K562 (cell line): ENCODE measurements at places on chromosomes 5 and 9.

DNA sequence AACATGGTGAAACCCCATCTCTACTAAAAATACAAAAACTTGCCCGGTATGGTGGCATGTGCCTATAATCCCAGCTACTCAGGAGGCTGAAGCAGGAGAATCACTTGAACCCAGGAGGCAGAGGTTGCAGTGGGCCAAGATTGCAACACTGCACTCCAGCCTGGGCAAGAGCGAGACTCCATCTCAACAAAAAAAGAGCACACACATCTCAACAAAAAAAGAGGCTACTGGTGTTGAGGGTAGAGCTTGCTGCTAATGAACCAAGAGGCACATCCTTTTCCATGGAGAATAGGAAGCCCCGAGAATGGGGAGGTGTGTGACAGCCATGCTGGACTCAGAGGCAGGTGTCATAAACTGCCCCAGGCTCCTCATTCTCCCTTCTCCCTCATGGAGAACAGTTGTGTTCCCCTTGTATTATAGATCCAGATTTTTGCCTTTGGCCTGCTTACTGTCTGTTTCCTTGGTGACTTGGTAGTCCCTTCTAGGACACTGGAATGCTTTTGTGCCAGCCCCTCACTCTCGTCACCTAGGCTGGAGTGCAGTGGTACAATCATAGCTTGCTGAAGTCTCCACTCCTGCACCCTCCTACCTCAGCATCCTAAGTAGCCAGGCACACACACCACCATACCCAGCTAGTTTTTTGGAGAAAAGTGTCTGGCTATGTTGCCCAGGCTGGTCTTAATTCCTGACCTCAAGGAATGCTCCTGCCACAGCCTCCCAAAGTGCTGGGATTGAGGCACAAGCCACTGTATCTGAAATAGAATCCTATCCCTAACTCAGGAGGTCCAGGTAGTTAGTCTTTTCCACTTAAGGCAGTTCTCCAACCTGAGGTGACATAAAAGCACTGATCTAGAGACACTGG lies 5.1 kb downstream of the RPL12 start:
- peak; percentile 56 for DNase-seq

- no peak for DNase-seq
Observed at GRCh38 chr5:171702135-171702770, 83.4 kb upstream of the SMIM23 start.

GRCh38 chr9:89505911-89506310 lies 8.0 kb upstream of the SEMA4D start:
- no peak for DNase-seq

GRCh38 chr5:176535101-176535663 lies 2.0 kb downstream of the RNF44 start:
- DNase-seq: no peak

GRCh38 chr9:137082925-137083290 lies 3.9 kb upstream of the MAN1B1 start:
- no peak for DNase-seq

GRCh38 chr5:173880306-173880985 lies 7.7 kb upstream of the CPEB4 start:
- no peak for DNase-seq

- DNase-seq: no peak
Observed at GRCh38 chr5:99928490-99928889, 606.7 kb upstream of the FAM174A start.

DNA sequence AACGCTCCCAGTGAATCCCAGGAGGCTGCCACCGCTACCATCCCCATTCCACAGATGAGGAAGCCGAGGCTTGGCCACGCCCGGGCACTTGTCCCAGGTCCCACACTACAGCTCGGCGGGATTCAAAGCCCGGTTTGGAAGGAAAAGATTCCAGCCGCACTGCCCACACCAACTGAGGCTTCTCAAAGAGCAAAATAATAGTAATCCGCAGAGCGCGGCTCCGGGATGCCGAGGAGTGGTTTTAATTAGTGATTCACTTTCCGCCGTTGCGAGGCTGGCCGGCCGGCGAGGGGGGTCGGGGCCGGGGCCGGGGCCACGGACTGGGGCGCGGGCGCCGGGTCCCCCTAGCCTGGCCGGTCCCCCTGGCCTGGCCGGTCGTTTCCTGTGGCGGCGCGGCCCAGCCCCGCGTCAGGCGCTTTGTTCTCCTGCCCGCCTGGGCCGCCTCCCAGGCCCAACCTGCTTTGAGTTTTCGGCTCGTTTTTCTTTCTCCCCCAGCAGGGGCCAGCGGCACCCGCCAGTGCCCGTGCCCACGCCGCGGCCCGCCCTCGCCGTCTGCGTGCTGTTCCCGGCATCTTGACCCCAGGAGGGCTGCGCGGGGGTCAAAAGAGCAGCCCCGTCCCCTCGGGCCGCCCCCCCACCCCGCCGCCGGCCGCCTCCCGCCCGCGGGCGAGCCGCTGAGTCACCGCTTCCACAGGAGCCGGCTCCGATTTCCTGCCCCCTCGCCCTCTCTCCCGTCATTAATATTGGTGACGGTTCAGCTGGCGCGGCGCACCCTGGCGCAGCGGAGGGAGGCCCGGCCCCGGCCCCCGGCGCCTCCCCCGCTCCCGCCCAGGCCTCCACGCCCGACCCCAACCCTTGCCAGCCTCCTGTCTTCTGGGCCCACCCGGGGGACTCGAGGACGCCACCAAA lies 31.2 kb downstream of the FGF18 start:
- peak; percentile 24 for DNase-seq

GRCh38 chr9:93860694-93861658 lies 94.2 kb downstream of the BARX1 start:
- peak; percentile 26 for DNase-seq

- DNase-seq: no peak
Observed at GRCh38 chr5:20500546-20500945, 512.5 kb upstream of the CDH18 start.

- DNase-seq: no peak
Observed at GRCh38 chr5:8839361-8840055, 706.4 kb downstream of the SEMA5A start.

DNA sequence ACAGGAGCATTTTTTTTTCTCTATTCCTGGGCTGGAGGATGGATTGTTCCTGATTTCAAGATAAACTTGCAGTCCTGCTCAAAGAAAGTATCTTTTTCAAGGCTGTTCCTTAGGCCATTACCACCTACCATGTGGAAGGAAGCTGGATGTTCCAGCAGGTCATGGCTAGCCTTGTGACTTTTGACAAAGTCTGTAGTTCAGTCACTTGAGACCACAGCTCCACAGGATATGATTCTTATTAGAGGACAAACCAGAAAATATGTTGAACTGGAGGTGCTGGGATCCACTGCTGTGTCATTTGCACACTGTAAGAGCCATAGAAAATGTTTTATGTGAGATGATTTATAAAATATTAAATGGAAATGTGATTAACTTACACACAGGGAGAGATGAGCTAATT lies 184.2 kb upstream of the ACO1 start:
- DNase-seq: no peak

GRCh38 chr9:124183772-124184171 lies 74.0 kb upstream of the NEK6 start:
- DNase-seq: no peak

GRCh38 chr5:64507264-64507605 lies 1.4 kb downstream of the RGS7BP start:
- DNase-seq: no peak

- DNase-seq: no peak
Observed at GRCh38 chr9:78763424-78763823, 466.5 kb downstream of the PSAT1 start.

GRCh38 chr5:80960531-80961375 lies 590 bp downstream of the RASGRF2 start:
- DNase-seq: no peak

DNA sequence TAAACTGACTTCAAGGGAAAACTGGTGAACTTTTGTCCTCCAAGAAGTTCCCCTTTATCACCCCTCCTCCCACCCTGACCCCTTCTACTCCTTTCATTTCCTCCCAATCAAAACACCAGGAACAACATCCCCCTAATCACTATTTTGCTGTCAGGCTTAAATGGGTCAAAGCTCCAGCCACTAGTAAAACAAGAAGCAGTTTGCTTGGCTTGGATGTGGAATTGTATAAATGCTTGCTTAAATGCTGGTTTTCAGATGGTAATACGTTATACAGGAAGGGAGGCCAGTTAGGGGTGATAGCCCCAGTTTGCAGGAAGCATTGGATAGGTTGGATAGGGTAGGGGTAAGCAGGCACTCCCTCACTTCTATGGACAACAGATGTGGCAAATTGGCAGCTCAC lies 473.6 kb downstream of the AGTPBP1 start:
- DNase-seq: no peak

DNA sequence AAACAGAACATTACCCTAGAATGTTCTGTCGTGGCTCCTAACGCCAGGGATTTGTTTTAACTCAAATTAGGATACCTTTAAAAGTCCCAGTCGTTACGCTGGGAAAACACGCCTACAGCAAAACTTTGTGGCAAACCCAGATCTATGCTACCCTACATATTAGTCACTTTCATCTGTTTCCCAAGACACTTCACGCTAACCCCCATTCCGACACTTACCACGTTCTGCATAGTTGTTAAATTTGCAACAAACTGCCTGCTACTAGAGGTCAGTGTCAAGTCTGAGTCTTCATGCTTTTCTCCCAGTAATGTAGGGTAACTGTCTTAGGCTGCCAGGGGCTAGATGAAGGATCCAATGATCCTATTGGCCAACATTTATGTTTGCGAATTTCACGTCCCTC lies 140.3 kb downstream of the RASEF start:
- no peak for DNase-seq

GRCh38 chr5:120683580-120683979 lies 219.5 kb downstream of the PRR16 start:
- DNase-seq: no peak

- no peak for DNase-seq
Observed at GRCh38 chr5:81418606-81419005, 24.7 kb upstream of the ACOT12 start.

- no peak for DNase-seq
Observed at GRCh38 chr5:43268188-43268820, 44.9 kb downstream of the HMGCS1 start.

DNA sequence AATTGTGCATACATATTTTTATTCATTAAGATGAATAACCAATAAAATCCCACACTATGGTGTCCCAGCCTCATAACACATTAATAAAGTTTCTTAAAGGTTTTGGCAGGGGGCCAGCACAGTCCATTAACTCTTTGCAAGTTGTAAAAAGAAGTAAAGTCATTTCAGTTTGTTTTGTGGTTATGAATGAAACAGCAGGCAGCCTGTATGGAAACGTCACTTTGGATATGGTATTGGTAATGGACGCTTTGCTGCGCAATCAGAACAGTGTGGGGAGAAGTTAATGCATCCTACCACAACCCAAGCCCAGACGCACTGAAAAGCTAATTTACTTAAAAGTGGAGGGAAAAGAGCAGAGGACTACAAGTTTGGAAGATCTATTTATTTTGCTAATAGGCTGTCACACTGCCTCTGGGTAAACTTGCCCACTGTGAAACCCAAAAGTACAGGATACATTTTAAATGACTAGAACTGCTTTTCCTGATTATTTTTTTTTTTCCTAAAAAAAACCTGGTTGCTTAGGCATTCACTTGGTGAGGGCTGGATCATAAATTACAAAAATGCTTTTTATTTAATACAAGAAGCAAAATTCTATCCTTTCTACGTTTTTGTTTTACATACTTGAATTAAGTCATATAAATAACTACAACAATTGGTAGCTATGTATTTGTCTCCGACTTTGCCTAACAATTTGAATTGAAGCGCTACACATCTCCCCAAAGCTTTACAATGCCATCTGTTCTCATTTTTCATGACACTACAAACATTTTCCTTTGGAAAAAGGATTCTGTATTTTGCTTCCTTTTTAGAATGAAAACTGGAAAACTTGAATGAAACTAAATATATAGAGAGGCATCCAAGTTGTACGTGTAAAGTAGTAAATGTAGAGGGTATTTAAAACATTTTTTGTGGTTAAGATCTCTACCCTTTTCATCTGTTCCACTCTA lies 104.3 kb downstream of the NFIB start:
- DNase-seq: no peak

- DNase-seq: no peak
Observed at GRCh38 chr5:3282841-3283240, 312.8 kb upstream of the IRX1 start.

GRCh38 chr5:130995254-130995515 lies 169.9 kb downstream of the HINT1 start:
- DNase-seq: no peak

DNA sequence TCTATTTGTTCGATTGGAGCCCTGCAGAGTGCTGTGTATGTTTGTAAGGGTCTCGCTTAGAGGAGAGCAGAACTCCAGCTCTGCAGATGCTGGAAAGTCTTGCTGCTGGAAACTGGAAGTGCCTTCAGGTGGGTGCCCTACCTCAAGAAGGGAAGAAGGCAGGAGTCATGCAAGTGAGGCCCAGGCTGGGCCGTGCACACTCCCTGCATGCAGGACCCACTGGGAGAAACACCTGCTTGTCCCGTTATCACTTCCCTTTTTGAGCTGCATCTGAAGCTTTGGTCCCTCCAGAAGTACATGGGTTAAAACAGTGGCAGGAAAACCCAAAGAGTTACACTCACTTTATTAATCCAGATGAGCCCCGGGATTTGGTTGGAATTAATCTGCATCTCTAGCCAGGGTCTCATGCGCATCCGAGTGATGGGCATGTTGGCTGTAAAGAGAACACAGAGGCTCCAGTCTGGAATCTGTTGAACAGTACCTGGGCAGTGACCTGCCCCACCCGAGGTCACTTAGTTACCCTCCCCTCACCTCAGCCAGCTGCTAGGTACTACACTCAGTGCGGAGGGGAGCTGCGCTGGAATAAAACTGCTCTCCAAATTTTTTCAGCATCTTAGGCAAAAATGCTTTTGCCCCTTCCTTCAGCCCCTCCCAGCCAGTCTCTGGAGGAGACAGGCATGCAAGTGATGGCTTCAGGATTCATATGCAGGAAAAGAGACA lies 1.4 kb downstream of the IRF1 start:
- no peak for DNase-seq

DNA sequence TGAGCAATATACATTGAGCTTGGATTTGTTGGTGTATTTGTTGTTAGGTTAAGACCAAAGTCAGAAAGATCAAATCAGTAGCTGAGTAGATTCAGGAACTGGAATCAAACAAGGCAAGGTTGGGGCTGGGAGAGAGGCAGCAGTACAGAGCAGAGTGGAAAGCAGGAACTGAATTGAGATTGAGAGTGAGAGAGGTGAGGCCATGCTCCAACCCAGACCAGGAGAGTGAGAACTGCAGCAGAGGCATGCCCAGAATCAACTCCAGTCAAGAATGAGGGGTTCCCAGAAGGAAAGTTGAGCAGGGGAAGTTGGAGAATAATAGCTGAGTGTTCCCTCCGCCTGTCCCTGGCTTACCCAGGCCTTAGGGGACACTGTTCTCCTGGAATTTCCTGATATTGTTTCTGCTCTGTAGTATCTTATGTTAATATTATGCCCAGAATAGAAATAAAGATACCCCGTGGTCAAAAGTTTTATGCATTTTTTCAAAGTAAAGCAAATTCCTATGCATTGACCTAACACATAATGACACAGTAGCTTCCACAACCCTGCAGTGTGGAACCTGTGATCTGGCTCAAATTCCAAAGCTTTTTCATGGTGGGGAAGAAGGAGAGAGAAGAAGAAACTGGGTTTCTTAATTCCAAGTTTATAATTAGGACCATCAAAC lies 82.7 kb downstream of the SV2C start:
- DNase-seq: no peak

DNA sequence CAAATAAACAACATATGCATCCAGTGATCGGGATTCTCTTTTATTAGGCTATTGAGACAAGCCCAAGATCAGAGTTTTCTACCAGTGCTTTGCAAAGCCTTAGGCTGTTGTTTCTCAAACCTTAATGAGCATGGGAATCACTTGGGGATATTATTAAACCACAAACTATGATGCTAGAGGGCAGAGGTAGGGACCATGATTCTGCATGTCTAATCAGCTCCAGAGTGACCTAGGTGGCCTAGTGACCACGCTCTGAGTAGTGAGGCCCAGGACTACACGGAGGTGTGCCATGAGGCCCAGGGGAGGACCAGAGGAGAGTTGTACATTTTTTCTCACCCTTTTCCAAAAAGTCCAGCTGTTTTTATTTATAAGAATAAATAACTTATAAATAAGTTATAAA lies 298.5 kb upstream of the TLE4 start:
- no peak for DNase-seq
